ENCODE measurements at places on chromosomes 7 and 10.
A peak's percentile ranks its signal among the peaks of the same experiment; 100 is the strongest.

DNA sequence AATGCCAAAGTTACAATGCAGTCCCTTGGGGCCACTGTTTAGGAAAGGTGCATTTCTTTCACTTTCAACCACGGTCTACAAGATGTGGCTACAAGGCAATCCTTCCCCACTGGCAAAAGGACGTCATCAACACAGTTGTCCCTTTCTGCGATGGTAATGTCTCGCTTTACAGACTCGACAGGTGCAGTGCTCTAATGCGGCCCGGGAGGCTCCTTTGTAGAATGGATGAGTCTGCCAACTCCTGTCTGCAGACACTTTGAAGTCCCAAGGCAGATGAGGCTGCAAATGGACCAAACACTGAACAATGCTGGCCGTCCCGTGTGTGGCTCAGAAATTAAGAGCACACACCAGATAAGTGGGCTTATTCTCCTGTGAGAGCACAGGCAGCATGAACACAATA is 133.7 kb downstream of the PIP4K2A start:
- DNase-seq: no peak

GRCh38 chr7:106369352-106369751 is 84.6 kb upstream of the NAMPT start:
- DNase-seq: no peak

GRCh38 chr10:96978621-96979154 is 146.6 kb downstream of the LCOR start:
- no peak for DNase-seq

DNA sequence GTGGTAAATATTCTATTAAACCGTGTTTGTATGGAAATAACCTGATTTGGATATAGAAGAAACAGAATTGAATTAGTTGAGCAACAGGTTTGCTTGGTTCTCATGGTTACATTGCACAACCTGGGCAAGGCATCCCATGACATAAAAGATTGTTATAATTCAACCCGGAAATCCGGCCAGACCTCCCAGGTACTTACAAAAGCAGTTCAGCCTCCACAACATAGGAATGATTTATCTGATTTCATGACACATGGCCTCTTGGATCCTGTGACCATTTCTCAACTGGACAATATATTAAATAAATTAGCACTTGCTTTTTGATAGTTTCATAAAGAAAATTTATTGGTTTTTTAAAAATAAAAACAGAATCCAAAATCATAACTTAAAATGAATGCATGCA is 55.1 kb upstream of the PTPN12 start:
- no peak for DNase-seq

DNA sequence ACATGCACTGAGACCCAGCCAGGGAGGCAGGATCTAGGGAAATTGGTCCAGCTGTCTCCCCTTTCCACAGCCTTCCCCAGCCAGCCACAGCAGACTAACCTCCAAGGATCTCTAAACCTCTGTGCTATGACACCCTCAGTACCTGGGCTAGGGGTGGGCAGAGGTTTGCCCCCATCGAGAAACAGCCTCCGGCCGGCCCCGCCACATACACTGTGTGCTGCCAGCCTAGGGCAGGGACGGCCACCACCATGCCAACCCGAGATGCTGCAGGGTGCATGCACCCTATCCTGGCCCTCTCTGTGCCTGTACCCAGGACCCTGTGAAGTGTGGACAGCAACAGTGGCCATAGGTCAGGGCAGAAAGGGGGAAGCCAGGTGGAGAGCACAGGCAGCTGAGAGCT is 58.1 kb downstream of the PARP12 start:
- DNase-seq: no peak

DNA sequence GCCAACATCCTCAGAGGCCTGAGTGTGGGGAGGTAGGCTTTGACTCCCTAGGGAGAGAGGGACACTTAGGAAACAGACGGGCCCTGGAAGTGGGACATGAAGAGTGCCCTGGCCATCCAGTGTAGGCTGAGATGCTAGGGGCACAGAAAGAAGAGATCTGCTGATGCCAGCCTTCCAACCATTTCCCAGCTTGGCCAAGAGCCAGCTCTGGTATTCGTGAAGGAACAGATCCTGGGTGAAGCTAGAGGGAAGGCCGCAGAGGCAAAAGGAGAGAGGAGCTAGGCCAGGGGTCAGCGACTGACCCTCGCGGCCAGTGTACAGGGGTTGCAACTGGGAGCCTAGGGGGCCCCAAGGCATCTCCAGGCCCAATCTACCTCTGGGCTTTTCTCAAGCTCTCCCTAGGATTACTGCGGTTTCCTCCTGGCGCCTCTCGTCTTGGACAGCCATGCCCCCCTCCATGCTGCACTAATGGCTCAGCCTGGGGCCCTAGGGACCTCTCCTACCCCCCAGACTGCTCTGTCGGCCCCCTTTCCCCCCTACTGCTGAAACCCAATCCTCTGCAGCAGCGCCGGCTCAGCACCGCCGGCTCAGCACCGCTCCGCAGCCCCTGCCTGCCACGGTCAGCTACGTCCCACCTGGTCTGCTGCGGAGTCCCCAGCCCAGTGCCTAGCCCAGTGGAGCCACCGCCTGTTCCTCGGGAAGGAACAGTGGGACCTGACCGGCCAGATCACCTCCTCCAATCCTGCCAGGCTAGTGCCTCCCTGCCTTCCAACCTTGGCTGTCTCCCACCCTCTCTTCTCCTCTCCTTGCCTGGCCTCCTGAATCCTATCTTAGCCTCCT is at the start of gene ASIC3:
ASIC3 (plus strand) TSS at position 556 of the 840 bp plus-strand sequence. CDS start 355 bp downstream, outside the sequence.
- DNase-seq: no peak

- no peak for DNase-seq
Measured at GRCh38 chr7:2480070-2480408, 3.8 kb upstream of the GRIFIN start.

DNA sequence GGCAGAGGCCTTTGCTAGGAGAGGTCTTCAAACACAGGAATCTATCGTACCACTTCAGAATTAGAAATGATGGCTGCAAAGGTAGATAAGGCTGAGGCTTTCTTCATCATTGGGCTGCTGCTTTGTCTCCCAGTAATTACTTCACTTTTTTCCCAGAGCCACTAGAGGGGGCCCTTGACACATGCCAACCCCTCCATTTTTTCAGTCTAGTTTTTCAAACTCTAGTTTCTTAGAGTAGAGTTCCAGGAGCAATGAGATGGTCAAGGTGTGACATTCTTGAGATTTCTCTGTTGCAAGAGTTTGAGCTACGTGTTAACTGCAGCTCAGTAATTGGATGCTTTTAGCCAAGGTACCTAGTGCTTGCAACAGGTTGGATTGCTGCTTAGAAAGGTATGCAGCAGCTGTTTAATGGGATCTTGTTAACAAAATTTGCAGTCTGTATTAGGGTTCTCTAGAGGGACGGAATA is 33.8 kb upstream of the RBM20 start:
- DNase-seq: peak; percentile 66

GRCh38 chr7:106766551-106766950 is 98.5 kb upstream of the PIK3CG start:
- no peak for DNase-seq

DNA sequence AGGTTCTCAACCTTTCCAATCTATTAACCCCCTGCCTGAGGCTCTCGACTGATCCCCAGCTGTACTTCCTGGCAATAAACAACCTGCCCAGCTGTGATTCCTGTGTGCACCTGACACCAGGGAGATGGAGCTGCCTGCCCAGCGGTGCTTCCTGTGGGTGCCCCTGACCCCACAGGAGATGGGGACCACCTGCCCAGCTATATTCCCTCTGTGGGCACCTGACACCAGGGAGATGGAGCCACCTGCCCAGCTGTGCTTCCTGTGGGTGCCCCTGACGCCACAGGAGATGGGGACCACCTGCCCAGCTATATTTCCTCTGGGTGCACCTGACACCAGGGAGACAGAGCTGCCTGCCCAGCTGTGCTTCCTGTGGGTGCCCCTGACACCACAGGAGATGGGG is 184.0 kb downstream of the DIP2C start:
- DNase-seq: no peak

GRCh38 chr10:6038071-6038631 is 24.0 kb downstream of the IL2RA start:
- no peak for DNase-seq

DNA sequence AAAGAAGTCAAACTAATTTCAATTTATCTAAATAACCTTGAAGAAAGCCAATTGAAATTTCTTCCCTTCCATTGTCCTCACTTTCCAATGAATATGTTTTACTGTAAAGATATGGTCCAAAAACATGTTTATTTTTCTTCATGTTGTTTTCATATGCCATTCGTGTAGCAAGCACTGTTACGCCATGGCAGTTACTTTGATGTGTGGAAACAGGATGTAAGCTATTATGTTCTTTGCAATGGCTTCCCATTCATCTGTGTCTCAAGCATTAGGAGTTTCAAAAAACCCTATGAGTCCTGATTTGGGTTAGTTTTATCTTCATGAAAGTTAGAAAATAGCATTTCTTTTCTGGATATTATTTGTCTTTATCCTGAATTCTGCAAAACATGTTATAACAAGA is 31.0 kb downstream of the GPR141 start:
- DNase-seq: no peak

- DNase-seq: no peak
Measured at GRCh38 chr10:23192712-23193434, 761 bp downstream of the PTF1A start.

DNA sequence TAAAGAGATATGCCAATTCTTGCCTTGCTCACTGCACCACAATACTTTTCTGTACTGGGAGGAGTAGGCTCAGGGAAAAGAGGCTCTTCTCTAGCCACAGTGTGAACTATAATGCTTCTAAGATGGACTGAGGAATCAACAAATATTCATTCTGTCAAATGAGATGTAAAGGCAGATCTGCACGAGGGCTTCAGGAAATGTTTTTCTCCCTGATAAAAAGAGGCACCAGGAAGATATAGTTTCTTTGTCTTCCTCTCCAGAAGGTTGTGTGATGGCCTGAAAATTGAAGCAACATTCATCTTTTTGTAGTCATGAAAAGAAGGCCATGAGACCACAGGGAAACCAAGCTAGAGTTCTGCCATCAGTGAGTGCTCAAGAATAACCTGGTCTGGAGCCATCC is 79.1 kb upstream of the NME8 start:
- no peak for DNase-seq

DNA sequence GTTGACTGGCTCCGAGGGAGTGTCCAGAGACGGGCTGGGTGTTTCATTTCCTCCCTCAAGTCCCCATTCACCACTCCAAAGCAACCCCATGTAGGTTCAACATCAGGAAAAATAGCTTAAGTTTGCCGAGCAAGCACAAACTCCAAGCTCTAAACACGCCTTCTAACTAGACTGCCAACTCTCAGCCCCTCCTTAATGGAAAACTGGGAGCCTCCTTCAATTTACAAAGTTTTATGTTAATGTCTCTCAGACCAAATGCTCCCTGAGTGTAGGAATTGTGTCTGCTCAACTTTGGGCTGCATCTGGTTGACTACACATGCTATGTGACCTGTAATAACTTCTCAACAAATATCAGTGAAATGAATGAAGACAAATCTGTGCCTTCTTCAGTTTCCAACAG is 87.5 kb downstream of the FAM204A start:
- DNase-seq: no peak

- peak; percentile 16 for DNase-seq
Measured at GRCh38 chr10:16943295-16944285, 126.4 kb upstream of the RSU1 start.
